ENCODE measurements at places on chromosomes 7 and 10.
A peak's percentile ranks its signal among the peaks of the same experiment; 100 is the strongest.

DNA sequence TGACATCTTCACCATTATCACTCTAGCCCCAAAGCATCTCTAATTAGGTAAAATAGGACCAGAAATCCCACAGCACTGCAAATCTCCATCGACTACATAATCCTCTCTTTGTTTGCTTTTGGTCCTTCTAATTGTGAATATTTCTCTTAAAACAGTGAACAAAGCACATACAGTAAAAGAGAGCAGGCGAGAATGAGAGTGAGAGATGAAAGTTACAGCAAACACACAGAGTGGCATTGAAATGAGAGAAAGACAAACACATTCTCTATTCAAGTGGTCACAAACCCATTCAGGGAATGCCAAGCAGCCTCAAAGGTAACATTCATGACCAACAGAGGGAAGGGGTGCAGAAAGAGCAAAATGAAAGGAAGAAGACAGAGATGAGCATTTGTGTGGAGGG lies 109.8 kb upstream of the PTN start:
- no peak for DNase-seq

DNA sequence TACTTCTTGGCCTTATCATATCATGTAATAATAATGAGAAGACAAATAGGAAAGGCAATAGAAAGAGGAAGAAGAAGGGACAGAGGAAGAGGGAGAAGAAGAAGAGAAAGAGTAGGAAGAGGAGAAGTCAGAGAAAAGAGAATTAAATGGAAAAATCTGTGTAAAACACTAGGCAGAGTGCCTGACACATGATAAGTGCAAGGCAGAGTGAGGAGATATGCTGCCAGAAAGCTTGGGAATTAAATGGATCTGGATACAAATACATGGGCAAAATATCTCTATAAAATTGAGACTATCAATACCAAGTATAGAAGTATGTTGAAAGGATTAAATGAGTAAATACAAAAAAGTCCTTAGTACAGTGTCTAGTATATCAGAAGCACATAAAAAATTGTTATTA lies 124.8 kb downstream of the CACNA2D1 start:
- no peak for DNase-seq

- DNase-seq, result no peak
These were observed 4.8 kb upstream of the ANK3 start for GRCh38 chr10:60394446-60394845.

DNA sequence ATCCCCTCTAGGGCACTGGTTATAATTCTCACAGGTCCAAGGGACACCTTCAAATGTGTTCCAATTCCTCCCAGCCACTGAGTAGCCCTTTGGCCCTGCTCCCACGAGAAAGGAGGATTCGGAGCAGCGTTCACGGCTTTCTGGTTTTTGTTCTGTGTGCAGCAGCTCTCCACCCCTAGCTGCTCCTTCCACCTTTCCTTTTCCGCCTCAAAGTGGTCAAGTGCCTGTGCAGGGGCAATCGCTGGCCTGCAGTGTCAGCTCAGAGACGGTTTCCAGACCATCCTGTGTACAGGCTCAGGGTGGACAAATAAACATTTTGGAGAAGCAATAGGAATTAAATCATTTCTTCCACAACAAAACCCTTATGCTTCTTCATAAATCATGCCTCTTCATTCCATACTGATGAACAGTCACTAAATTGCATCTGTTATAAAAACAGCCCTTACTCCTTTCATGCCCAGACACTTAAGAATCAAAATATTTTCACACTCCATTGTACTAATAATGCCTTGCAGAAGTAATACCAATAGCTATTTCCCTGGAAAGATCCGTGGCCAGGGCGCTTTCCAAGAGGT lies 1.1 kb downstream of the KIAA1549 start:
- no peak for DNase-seq

DNA sequence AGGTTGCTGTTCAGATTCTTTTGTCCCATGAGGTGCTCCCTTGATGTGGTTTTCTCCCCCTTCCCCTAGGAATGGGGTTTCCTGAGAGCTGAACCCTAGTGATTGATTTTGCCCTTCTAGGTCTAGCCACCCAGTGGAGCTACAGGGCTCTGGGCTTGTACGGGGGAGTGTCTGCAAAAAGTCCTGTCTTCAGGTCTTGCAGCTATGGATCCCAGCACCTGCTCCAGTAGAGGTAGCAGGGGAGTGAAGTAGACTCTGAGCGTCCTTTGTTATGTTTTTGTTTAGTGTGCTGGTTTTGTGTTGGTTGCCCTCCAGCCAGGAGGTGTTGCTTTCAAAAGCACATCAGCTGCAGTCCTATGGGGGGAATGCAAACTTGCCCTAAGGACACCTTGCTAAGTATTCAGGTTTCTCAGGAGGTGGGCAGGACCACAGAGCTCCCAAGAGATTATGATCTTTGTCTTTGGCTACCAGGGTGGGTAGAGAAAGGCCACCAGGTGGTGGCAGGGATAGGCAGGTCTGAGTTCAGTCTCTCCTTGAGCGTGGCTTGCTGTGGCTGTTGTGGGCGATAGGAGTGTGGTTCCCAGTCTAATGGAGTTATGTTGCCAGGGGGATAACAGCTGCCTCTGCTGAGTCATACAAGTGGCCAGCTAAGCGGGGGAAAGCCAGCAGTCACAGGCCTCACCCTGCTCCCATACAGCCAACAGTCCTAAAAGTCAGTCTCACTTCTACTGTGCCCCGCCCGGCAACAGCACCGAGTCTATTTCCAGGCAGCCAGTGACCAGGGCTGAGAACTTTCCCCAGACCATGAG lies 92.4 kb upstream of the JCAD start:
- DNase-seq, result peak; percentile 62

GRCh38 chr7:46291601-46292150 lies 370.6 kb upstream of the IGFBP3 start:
- no peak for DNase-seq

Measured in HT-29 (cell line).